ENCODE measurements at places on chromosomes 4 and X.

GRCh38 chr4:132809298-132810032, 339.6 kb upstream of the PCDH10 start:
- DNase-seq = peak; percentile 28

GRCh38 chr4:38691251-38692008, 27.4 kb downstream of the KLF3 start:
- no peak for DNase-seq

GRCh38 chr4:59689149-59689548, 1511.0 kb upstream of the ADGRL3 start:
- DNase-seq = no peak

DNA sequence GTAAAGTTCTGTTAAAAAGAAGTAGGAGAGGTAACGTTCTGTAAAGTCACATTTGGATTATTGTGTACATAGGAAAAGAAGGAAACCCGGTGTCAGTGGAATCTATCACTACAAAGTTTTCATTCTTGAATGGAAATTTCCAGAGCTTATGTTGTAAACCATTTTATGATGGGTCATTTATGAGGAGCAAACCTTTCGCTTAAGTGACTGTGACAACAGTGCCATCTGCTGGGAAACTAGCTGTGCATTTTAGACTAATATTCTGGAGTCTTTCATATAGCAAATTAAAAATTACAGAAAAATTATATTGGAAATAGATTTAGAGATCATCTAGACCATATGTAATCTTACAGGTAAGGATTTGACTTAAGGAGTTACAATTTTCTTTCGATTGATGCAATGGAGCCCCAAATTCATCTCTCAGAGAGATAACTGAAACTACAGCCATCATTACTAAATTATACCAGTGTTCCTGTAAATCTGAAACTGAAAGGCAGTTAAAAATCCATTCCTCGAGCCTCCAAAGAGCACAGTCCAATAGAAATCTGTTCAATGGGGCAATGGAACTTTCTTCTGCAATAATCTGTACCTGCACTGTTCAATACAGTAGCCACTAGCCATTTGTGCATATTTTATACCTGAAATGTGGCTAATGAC, 26.9 kb downstream of the ASB9 start:
- peak; percentile 18 for DNase-seq

GRCh38 chrX:14032406-14032805, 2.7 kb upstream of the GEMIN8 start:
- DNase-seq = peak; percentile 55

GRCh38 chr4:177356921-177357320, 47.2 kb downstream of the NEIL3 start:
- no peak for DNase-seq

DNA sequence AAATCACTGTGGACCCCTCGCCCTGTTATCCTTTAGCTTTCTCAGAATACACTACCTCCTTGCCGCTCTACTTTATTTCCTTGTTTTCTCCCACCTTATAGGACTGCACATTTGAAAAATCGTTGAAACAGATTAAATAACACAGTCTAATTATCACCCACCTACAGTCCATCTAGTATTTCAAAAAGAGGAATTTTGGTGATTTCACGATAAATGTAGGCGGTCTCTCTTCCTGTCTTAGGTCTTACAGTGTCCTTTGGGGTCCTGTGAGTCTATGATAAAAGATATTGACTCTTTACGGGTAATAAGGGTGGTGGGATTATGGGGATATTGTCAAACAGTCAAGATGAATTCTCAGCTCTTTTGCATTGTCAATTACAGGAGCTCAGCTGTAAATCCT, 2.4 kb upstream of the TBL1X start:
- DNase-seq = no peak

Data from Jurkat, Clone E6-1 (cell line).